ENCODE measurements at places on chromosomes 13 and 19.

DNA sequence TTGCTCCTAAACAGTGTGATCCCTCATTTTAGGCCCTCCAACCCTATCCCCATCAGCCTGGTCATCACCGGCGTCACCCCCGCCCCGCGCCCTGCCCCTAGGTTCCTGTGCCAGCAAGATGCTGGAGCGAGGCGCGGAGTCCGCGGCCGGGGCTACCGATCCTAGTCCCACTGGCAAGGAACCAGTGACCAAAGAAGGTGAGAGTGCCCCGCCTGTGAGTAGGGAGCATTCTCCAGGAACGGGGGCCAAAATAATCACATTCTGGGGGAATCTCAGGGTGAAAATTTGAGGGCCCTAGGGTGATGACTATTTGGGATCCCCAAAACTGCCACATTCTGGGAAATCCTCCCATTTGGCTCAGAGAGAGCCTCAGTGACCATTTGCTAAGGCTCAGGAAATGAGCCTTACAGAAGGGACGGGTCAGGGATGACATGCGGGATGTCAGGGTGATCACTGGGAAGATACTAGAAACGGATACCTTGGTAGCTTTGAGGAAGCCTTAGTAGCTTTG, 1.4 kb downstream of the ZNF575 start:
- no peak for DNase-seq

DNA sequence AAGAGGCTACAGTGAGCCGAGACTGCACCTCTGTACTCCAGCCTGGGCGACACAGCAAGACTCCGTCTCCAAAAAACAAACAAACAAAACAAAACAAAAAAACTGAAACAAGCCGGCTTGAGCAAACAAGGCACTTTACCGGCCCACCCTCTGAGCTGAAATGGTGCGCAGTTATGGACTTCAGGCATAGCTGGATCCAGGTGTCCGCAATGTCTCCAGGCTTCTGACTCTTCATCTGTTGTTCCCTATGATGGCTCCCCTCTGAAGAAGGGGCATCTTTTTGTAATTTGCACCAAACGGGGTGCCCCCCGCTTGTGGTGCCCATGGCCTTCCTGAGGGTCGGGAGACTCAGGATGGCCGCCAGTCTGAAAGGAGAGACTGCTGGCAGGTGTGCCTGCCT, 6.2 kb downstream of the C2CD4C start:
- no peak for DNase-seq

- DNase-seq, result peak; percentile 77
Measured at GRCh38 chr13:80962173-80962572, 621.2 kb upstream of the SPRY2 start.

GRCh38 chr19:8703223-8703622, 4.6 kb upstream of the ACTL9 start:
- DNase-seq, result no peak

GRCh38 chr13:57450356-57450755, 181.2 kb upstream of the PCDH17 start:
- no peak for DNase-seq

GRCh38 chr13:79361299-79361698, 44.8 kb downstream of the RBM26 start:
- no peak for DNase-seq

DNA sequence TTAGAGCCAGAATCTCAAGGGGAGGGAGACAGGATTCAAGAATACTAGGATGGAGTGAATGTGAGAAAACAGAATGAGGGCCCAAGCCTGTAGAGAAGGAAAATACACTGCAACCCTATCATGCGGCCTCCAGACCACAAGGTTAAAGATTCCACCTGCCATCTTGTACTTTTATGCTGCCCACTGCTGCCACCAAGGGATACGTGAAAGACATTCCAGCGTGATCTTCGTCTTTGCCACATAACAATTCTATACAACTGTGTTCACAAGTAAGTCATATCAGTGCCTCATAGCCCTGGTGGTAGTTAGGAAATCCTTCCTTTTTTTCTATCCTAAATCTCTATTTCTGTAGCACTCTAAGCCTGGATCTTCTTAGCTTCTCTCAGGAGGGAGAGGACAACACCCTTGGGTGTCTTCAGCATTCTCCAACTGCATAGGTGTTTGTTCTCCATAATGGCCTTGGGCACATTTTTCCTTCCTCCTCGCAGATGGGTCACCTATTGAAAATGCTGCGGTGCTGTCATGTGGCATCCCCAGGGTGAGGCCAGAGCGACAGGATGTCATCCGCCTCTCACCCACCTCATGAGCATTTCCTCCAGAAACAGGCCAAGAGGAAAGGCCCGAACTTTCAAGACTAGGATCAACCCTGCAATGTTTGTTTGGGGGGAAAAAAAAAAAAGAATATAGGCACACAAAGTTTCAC, 13.6 kb downstream of the TPT1 start:
- DNase-seq, result no peak

GRCh38 chr13:109834973-109835720, 48.8 kb upstream of the IRS2 start:
- DNase-seq, result no peak

DNA sequence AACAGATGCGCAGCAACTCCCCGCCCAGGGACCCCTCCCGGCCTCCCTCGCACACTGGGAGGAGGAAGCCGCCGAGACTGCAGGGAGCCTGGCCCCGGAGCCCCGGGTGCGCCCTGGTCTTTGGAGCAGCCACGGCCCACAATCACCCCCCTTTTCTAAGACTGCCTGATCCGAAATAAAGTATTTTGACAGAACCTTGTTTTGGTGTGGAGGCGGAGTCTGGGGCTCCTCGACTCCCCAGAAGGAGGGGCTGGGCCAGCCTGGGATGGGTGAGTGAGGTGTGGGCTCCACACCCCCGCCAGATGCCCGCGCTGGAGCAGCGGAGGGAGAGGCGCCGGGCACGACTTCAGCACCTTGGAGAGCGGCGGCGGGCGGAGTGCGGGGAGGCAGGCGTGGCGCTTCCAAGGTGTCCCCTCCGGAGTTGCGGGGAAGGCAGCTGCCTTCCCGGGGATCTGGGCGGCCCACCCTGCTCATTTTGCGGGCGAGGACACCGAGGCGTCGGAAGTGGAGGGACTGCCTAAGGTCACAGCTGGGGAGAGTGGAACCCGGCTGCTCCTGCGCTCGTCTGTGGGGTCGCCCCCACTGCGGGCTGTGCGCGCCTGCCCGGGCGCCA, 9.4 kb downstream of the SIRT6 start:
- DNase-seq, result no peak

- DNase-seq, result no peak
Measured at GRCh38 chr13:100275746-100276145, 186.9 kb downstream of the PCCA start.

DNA sequence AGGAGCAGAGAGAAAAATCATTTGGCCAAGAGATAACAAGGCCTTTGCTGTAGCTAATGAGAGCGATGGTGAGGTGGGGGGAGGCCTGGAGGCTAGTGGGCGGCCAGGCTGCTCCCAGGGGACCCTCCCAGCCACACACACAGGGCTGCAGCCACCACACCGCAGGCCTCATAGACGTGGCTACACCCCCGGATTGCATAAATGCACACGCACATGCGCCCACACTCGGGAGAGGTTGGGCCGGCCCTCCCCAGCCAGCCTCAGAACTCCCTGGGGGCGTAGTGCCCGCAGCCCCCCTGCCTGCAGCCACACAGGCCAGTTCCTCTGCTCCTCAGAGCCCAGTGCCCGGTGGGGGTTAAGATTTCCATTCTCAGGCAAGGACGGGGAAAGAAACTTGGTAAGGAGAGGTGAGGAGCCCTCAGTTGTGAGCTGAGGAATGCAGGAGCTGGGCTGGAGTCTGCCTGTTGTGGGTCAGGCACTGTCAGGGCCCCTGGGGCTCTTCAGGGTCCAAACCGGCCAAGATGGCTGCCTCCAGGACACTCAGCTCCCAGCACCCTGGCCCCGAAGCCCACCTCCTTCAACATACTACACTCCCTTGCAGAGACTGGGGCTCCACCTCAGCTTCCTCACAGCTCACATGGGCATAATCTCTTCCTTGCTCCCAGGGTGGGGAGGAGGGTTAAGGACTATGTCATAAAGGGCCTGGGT, 8.0 kb downstream of the PTH2 start:
- no peak for DNase-seq

DNA sequence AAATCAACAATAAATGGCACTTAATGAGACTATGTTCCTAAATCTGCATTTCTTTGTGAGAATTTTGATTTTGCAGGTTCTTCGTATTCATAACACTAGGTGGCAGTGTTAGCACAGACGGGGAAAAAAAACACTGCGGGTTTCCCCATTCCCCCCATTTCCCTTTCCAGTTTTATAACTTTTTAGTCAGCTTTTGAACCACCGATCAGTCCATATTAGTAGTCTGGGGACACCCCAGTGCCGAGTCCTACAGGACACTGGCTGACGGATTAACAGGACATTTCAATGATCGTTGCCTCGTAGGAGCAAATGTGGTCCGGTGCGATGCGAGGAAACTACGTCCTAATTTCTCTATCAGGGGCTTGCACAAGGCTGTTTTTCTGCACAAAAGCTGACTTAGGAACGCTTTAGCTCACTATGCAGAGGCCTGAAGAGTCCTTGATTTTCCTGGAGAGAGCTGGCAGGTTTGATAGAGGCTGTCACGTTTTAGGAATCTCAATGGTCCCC, 234.3 kb downstream of the LMO7 start:
- DNase-seq, result peak; percentile 36

- no peak for DNase-seq
Measured at GRCh38 chr19:45512881-45513483, 5.7 kb downstream of the VASP start.

DNA sequence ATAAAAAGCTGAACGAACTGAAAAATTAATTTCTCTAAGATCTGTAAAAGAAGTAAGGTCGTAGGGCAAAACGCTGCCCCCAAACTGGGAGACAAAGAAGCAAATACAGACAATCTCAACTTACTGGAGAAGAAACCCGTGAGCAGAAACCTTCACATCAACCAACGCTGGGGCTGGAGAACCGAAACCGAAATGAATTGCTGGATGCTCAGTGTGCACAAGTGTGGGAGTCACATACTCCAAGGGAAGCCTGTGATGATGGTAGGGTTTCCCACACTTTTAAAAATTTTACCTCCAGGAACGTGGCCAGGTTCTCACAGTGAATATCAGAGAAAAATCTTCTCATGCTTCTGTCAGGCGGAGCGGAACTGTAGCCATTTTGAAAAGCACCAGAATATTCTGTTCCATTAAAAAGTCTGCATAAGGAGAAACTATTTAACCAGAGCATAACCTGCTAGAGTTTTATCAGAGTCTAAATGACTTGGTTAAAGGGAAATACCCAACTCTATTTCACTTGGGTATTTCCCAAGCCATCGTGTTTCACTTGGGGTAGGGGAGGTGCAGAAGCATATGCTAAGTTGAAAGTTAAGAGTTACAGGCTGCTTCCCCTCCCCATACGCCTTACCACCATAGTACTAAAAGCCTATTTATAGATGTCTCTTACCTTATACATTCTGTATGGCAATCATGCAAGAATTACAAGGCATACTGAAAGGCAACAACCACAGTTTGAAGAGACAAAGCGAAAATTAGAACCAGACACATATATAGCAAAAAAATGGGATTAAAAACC, 110.5 kb upstream of the SLITRK1 start:
- DNase-seq, result no peak

GRCh38 chr13:21458451-21458812, 671 bp downstream of the ZDHHC20 start:
- peak; percentile 25 for DNase-seq

- DNase-seq, result no peak
Measured at GRCh38 chr19:15072930-15073647, 8.9 kb upstream of the OR1I1 start.

DNA sequence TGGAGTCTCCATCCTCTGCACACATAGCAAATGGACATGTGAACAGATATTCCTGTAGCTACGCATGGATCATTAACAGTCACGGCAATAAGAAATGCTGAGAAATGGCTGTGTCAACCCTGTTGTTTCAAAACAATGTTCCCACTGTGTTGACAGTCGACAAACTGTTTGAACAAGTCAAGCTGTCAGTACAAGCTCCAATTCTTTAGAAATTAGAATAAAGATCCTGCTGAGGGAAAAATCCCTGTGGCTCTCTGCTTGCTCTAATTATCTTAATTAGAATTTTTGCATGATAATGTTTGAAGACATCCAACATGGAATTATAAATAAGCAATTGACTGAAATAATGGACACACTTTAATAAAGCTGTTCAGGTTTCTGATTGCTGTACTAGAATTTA, 37.9 kb upstream of the CPB2 start:
- DNase-seq, result no peak

DNA sequence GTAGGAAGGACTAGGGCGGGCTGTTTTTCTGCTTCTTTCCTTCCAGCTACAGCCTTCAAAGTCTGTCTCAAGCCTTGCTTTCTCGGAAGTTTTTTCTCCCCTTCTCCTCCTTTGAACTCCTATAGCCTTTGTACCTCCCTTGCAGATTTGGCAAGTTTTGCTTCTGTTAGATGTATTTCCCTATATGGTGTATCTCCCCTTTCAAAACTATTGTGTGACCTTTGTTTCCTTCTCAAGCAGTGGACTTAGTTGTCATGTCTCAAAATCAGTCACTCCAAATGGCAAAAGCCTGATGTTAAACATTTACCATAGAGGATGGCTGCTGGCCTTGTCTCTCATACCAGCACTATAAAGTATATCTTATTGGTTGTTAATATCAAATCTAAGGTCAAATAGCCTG, 152.7 kb downstream of the FLT1 start:
- no peak for DNase-seq

DNA sequence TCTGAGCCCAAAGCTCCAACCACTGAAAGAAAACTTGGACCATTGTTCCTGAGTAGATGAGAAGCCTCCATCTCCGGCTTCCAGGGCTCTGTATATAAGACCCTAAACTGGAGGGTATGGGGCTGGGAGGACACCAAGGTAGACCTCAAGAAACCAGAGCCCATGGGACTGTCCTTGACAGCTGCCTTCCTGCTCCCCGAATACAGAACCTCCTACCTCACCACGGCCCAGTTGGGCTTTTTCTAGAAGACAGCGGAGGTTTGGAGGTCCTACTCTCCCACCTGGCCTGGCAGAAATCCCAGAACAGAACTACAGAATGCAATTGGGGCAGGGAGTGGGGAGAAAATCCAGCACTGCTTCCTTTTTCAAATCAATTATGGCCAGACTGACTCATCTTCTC, 177.3 kb upstream of the ZNF507 start:
- DNase-seq, result no peak

DNA sequence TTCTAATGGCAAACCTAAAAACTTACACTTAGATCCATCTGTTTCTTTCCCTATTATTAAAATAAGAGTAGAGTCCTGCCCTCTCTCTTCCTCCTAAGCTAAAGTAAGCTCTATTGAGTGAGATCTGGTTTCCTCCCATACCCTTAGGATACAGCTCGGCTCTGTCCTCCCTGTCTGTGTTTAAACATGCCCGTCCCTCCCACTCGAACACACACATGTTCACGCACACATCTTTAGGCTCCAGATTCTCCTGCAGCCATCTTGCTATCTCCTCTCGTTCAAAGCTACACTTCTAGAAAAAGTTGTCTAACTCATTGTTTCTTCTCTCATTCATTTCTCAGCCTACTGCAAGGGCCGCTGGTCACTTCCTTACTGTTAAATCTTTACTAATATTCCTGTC, 15.1 kb upstream of the CEBPG start:
- no peak for DNase-seq

GRCh38 chr19:10422046-10422461, 1.7 kb downstream of the PDE4A start:
- no peak for DNase-seq

Measured in endothelial cell of umbilical vein (primary cell).